Effector CD8-positive, alpha-beta T cell (primary cell): ENCODE measurements at places on chromosomes 4 and X.

DNA sequence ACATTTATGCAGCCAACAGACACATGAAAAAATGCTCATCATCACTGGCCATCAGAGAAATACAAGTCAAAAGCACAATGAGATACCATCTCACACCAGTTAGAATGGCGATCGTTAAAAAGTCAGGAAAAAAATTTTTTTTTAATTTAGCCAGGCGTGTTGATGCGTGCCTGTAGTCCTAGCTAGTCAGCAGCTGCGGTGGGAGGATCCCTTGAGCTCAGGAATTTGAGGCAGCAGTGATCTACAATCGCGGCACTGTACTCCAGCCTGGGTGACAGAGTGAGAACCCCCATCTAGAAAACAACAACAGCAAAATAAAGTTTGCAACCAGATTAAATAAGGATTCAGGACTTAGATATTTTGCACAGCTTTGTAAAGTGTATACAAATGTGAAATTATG, 65.7 kb upstream of the ALG13 start:
- DNase-seq = no peak

- DNase-seq = no peak
Measured at GRCh38 chr4:186687265-186687664, 36.4 kb downstream of the FAT1 start.

GRCh38 chr4:83115000-83115399, 471 bp upstream of the PLAC8 start:
- DNase-seq = no peak

DNA sequence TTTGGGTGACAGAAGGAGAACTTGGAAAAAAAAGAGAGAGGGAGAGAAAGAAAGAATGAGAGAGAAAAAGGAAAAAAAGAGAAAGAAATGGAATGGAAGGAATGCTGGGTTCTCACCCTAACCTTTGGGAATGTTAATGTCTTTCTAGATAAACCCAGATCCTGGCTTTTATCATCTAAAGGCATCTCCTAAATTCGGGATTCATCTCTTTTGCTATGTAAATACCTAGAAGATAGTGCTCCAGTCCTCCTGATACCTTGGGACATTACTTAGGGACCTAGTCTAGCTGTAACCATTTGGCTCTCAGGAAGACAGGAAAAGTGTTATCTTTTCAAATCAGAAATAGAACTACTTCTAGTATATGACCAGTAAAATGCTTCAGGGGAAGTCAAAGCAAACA, 15.8 kb upstream of the SPCS3 start:
- DNase-seq = no peak

DNA sequence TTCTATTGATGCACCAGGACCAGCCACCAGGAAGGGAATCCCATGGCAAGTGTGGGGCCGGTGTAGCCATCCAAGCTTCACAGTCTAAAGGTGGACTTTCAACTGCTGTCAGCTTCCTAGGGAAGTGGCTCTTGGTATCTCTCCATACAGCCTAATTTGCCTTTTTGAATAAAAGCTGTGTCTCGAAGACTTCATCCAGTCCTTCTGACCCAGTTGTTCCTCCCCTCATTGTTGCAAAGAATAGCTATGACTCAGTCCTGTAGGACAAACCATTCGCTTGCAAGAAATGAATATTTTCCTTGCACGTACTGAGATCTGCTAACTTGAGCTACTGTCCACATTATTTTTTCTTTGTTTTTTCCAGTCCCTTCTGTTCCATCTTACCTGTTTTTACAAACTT, 145.1 kb upstream of the CTSO start:
- no peak for DNase-seq

DNA sequence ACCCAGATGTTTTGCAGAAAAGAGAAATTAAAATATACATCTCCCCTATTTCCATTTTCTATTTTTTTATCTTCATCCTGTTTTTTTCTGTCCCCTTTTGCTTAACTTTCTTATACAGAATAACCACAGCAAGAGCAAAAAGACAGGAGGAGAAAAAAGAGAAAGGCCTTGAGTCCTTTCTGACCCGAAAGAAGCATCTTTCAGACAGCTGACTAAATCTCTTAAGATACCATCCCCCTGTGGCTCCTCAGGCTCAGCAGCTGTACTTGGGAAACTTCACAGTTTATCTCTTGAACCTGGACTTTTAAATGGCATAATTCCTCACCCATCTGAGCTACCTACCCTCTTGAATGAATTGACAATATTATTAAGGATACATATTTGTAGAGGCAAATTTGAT, 100.2 kb downstream of the FIP1L1 start:
- no peak for DNase-seq
